ENCODE measurements at places on chromosomes 5 and 9.

DNA sequence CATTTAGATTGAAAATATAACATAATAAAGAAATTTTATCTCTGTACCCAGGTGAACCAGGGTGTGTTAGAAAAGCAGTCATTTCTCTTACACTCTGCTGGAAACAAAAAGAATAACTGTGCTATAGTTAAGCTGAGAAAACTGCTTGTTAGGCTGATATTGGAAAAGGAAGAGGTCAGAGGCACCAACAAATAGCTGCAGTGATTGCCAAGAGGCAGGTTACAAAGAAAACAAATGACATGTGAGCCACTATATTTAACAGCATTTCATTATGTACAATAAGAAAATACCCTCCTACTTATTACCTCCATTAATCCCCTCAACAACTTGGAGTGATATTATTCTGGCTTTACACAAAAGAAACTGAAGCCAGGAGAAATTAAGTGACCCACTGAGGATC, 607.9 kb upstream of the TLE4 start:
- no peak for DNase-seq

- DNase-seq, result no peak
Observed at GRCh38 chr9:92882276-92882675, 4.4 kb upstream of the ZNF484 start.

- DNase-seq, result no peak
Observed at GRCh38 chr9:92767066-92768054, 2.7 kb upstream of the BICD2 start.

DNA sequence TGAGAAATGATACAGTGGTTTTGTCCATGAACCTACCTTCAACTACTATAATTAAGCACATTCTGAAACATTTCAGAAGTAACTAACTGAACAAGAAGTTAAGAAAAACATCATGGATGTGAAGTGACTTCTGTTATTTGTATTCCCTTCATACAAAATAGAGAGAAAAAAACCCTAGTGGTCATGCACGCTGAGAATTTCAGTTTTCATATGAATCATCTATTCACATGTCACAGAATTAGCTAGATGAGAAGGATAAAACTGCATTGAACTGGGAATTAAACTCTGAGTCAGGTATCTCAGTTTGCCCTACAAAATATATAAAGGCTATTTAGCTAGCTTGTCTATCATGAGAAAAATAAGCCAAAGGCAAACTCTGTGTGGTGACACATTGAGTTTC, 451.8 kb upstream of the FTMT start:
- DNase-seq, result no peak

- DNase-seq, result peak; percentile 28
Observed at GRCh38 chr5:107092695-107093094, 578.0 kb downstream of the EFNA5 start.

- DNase-seq, result no peak
Observed at GRCh38 chr5:119270121-119270565, 85.7 kb upstream of the TNFAIP8 start.

Measured in A172 (cell line).